ENCODE measurements at places on chromosomes 11 and 22.

GRCh38 chr11:15920856-15921629, 435.3 kb downstream of the SOX6 start:
- no peak for DNase-seq

DNA sequence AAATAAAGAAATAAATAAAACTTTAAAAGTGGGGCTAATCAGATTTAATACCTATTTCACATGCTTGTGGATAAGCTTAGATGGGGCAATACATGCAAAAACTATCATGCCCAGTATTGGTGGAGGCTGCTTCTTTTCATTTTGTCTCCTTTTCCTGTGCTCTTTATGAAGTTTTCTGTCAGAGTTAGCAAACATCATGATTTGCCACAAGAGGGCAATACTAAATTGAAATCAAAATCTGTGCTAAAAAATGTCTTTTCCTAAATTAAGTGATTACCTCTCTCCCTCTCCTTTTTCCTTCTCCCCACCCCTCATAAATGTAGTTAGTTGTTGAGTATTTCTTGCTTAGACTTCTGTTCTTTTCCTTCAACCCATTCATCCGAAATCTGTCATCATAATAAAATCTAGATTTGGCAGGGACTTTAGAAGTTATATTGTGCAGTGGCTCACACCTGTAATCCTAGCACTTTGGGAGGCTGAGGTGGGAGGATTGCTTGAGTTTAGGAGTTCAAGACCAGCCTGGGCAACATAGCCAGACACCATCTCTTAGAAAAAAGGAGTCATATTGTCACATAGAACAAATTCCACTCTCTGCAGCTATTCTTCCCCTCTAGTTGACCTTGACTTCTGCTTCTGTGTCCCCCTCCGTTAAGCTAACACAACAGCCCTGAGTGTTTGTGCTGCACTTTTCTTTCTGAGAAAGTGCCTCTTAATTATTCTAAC, 4.7 kb upstream of the ARHGAP42 start:
- DNase-seq, result no peak

DNA sequence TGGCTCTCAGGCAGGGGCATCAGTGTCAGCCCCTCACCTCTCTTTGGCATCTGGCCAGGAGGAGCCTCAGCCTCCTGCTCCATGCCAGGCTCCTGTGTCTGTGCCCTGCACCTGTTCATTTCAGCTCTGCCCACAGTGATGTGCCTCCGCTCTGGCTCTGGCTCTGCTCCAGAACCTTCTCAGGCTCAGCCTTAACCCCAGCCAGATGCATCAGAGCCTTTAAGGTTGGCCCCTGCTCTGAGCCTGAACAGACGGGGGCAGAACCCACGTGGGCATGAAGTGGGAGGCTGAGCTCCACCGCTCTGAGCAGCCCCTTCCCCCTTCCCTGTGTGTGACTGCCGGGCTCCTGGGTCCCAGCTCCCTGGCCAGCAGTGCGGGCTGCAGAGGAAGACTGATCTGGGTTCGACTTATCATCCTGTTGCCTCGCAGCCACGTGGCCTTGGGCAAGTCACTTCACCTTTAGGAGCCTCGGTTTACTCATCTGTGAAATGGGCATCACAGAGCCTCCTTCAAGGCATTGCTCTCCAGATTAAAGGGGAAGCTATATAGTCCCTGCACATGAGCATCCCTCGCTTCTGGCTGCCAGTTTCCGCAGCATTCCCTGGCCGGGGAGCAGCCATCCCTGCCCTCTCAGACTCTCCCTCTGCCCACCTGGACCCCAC, 44.7 kb upstream of the RTL6 start:
- no peak for DNase-seq

DNA sequence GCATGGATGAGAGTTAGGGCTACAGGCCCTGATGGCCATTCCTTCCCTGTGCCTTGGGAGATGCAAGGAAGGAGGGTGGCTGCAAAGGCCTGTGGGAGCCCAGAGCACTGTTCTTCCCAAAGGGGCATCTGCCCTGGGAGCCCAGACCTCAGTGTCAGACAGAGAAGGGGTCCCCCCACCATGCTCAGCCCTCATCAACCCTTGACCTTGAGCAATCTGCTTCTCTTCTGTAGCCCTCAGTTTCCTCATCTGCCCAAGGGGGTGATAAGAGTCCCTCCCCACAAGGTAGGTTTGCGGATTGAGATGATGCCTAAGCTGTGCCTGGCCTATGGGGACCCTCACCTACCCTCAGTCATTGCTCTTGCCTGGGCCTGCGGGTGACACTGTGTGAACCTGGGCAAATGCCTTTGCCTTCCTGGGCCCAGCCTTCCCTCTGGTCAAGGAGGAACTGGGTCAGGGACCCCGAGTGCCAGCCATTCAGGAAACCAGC, 47.5 kb downstream of the IGLL5 start:
- no peak for DNase-seq

- no peak for DNase-seq
These were observed 171.0 kb downstream of the NELL1 start for GRCh38 chr11:20840341-20840740.

DNA sequence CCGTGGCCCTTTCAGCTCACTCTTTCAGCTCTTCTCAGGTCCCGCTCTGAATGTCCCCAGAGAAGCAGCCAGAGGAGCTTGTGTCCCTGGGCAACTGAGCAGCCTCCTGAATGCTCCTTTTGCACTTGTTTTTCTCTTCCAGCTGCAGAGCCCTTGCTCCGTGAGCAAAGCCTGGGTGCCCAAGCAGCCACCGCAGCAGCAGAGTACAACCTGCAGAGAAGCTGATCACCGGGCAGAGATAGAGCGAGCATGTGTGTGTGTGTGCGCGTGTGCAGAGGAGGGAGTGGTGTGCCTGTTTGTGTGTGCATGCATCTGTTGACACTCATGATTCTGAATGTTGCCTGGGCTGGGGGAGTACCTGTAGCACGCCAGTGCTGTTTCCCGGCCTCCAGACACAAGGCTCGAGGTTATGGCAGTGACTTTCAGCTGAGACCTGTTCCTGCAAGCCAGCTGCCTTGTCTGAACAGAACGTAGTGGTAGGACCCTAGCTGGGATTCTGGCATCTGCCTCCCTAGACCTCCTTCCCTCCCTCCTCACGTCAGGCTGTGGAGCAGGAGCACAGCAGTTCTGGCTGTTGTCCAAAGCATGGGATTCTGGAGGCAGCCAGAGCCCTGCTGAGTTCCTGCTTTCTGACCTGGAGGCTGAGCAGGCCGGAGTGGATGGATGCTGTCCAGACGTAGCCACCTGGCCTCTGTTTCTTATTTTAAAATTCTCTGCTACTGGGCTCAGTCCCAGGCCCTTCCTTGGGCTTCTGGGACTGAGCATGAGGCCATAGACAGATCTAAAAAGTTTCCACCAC, 4.5 kb upstream of the MAPK8IP1 start:
- DNase-seq, result no peak

GRCh38 chr11:2462986-2463765, 18.4 kb downstream of the KCNQ1 start:
- DNase-seq, result no peak

DNA sequence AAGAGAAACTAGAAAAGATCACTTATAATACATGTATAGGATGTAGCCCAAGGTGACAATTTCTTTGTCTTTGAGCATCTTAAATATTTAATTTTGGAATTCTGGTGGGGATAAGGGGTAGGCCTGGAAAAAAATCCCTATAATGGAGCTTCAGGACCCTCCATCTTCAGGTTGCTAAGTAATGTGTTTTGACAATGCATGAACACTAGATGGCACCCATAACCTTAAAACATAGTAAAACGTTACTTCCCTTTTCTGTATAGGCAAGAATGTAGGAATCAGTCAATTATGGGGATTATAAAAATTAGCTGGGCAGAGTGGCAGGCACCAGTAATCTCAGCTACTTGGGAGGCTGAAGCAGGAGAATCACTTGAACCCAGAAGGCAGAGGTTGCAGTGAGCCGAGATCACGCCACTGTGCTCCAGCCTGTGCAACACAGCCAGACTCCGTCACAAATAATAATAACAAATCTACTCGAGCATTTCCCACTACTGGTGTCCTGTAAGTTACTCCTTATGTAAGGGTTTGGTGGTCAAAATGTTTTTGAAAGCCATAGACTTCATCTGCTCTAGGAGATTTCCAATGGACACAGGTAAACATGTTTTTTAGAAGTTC, 541.9 kb upstream of the CCDC90B start:
- no peak for DNase-seq

DNA sequence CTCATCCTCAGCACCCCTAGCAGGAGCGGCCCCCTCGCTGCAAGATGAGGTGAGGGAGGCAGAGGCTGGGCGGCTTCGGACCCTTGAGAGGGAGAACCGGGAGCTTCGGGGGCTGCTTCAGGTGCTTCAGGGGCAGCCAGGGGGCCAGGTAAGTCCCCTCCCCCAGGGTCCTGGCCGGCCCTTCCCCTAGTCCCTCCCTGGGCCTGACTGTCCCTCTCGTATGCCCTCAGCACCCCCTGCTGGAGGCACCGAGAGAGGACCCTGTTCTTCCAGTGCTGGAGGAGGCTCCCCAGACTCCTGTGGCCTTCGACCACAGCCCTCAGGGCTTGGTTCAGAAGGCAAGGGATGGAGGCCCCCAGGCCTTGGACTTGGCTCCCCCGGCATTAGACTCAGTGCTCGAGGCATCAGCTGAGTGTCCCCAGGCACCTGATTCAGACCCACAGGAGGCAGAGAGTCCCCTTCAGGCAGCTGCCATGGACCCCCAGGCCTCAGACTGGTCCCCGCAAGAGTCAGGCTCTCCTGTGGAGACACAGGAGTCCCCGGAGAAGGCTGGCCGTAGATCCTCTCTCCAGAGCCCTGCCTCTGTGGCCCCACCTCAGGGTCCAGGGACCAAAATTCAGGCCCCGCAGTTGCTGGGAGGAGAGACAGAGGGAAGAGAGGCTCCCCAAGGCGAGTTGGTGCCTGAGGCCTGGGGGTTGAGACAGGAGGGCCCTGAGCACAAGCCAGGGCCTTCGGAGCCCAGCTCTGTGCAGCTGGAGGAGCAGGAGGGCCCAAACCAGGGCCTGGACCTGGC, 4.0 kb downstream of the CCDC88B start:
- DNase-seq, result no peak

DNA sequence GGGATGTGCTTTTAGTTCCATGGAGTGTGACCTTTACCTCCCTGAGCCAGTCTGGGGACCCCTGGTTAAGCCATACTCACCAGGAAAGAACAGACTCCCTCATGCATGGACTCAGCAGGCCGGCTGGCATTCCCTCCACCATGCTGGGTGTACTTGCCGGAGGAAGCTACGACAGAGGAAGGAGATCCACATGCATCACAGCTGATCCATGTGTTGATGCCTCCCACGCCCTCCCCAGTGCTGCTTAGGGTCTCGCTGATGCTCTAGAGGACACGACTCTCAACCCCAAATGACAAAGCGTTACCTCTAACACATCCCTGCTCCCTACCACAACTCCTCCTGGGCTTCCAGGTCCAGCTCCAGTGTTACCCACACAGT, 39.8 kb downstream of the GAB4 start:
- no peak for DNase-seq

DNA sequence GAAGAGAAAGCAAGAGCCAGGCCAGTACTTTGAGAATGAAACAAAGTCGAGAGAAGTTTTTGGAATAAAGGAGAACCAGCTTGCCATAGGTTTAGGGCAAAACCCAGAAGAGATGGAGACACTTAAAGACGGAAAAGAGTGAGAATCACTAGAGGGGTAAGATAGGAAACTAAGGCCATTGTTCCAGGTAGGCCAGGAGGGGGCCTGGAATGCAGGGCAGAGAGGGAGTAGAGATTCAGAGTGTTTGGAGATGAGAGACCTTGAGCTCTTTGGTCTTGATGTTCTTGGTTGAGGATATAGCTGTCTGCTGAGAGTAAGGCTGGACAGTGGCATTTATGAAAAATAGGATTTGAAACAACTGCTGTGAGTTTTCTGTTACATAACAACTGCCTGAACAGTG, 263.3 kb upstream of the POU2AF2 start:
- no peak for DNase-seq

- no peak for DNase-seq
These were observed 57.4 kb downstream of the IGLL1 start for GRCh38 chr22:23522623-23523251.

DNA sequence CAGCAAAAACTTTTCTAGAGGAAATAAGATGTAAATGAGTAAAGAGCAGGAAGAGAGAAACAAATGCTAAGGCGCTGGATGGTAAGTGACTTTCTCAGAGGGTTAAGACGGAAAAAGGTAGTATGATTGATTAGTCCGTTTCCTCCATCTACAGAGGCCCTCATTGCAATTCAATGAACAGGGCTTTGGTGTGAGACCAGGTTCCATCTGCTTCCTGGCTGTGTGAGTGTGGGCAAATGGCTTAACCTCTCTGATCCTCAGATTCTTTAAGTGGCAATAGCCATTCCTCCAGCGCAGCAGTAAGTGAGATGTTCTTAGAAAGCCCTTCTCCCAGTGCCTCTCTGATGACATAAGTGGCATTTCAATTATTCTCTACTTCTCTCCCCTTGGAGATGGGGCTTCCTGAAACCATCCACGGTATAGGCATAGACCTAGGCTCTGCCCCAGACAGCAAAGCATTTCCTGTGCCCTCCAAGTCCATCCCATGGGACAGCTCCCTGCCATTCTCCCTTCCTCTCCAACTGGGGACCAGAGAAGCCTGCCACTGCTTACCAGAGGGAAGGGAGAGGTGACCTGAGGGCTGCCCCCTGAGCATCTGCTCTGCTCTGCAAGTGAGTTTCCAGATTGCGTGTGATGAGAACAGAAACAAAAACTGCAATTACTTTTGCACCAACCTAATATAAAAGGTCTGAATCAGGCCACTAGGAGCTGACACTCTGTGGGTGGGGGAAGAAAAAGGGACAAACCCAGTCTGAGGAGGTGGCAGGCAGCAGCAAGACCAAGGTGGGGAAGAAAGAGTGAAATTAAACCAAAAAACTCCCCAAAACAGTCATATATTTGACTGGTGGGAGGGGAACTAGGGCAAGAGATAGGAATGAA, 12.7 kb upstream of the CD44 start:
- no peak for DNase-seq

DNA sequence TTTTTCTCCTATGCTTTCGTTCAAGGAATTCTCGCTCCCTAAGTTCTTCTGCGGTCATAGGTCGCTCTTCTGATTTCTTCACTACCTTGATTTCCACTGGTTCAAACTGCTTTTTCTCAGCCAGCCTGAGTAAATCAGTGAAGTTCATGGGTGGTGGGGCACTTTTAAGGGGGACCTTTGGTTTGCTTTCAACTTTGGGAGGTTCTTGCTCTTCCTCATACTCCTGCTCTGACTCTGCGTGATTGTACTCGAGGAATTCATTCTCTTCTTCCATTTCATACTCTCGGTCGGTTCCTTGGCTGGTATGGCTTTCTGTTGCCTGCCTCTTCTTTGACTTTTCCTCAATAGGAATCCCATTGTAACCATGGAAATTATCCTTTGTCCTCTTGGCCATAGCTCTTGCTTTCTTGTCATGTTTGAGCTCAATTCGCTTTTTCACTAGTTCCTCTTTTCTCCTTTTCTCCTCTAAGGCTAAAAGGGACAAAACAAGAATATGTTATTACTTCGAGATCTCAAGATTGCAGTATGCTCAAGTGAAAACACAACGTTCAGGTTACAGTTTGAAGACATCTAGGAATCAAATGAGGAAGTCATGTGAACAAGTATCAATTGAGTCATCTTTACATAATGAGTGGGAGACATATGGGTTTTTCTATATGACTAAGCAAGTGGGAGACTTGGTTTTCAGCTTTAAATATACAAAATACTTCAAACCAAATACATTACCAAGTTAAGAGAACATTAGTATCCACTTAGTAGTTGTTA, 16.2 kb downstream of the MISFA start:
- no peak for DNase-seq

All from GM04503 (cell line).